Testis (tissue), 5 donors: ENCODE measurements at places on chromosomes 4 and X.

- no peak overlapping the region for H3K27ac ChIP-seq
- no peaks in the 10 kb centered on the region for H3K4me1 ChIP-seq
- H3K36me3 ChIP-seq = no peaks in the 10 kb centered on the region
- H3K4me3 ChIP-seq = no peak overlapping the region
Measured at GRCh38 chr4:82268826-82269193, 105.0 kb downstream of the HNRNPD start.

DNA sequence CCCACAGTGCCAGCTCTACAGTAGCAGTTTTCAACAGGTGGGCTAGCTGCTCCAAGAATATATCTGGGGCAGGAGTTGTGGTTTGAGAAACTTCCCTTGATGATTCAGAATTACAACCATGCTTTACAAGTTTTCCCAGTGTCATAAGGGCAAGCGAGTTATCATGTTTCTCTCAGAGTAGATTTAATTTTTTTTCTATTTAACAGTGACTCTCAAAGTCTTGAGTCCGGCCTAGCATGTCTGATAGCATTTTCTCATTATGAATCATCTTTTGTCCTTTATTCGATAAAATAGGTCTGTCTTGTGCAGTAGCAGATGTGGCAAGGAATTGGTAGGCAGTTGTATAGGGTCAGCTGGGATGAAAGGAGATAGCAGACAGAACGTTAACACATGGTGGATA, 62.2 kb upstream of the SPANXD start:
- H3K36me3 ChIP-seq = no peaks in the 10 kb centered on the region
- H3K4me3 ChIP-seq = no peak overlapping the region
- no peak for DNase-seq

GRCh38 chr4:38898245-38898644, 30.6 kb downstream of the FAM114A1 start:
- no peaks in the 10 kb centered on the region for H3K4me1 ChIP-seq
- H3K4me3 ChIP-seq = no peak overlapping the region
- no peak for DNase-seq

- H3K36me3 ChIP-seq = no peaks in the 10 kb centered on the region
- no peaks in the 10 kb centered on the region for H3K4me1 ChIP-seq
- no peak for DNase-seq
- no peak overlapping the region for H3K4me3 ChIP-seq
- H3K27ac ChIP-seq = no peak overlapping the region
Measured at GRCh38 chrX:110280954-110281353, 36.9 kb downstream of the AMMECR1 start.

GRCh38 chr4:89836031-89836745, 773 bp downstream of the SNCA start:
- no peak for DNase-seq
- no peaks in the 10 kb centered on the region for H3K27me3 ChIP-seq
- H3K27ac ChIP-seq = no peak overlapping the region
- H3K4me3 ChIP-seq = peak overlapping the region; percentile 60
- H3K4me1 ChIP-seq = no peaks in the 10 kb centered on the region

DNA sequence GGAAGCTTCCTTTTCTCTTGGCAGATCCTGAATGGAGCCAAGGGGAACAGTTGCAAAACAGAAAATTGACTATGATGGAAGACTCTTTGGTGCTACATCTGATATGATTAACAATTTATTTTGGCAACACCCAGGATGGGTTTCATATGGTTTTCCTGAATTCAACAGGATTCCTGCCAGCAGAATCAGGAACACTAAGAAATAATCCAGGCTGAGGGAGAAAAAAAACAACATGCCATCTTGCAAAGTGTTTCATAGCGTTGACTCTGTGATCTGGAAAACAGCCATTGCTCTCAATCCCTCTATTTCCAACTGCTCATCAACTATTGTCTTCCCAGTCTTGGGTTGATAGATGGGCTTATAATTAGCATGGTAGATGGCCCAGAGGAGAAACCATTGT, 303.8 kb upstream of the KLF3 start:
- H3K27ac ChIP-seq = no peak overlapping the region
- H3K4me3 ChIP-seq = no peak overlapping the region
- H3K36me3 ChIP-seq = no peaks in the 10 kb centered on the region

GRCh38 chr4:113901994-113902787, 77.3 kb downstream of the ARSJ start:
- H3K4me3 ChIP-seq = no peak overlapping the region
- no peaks in the 10 kb centered on the region for H3K27me3 ChIP-seq
- no peak for DNase-seq
- no peaks in the 10 kb centered on the region for H3K36me3 ChIP-seq

GRCh38 chr4:37973441-37973840, 13.2 kb downstream of the PTTG2 start:
- H3K4me3 ChIP-seq = no peak overlapping the region
- no peak overlapping the region for H3K27ac ChIP-seq
- peaks cover 3% of the 10 kb centered on the region for H3K4me1 ChIP-seq
- DNase-seq = no peak
- no peaks in the 10 kb centered on the region for H3K27me3 ChIP-seq

DNA sequence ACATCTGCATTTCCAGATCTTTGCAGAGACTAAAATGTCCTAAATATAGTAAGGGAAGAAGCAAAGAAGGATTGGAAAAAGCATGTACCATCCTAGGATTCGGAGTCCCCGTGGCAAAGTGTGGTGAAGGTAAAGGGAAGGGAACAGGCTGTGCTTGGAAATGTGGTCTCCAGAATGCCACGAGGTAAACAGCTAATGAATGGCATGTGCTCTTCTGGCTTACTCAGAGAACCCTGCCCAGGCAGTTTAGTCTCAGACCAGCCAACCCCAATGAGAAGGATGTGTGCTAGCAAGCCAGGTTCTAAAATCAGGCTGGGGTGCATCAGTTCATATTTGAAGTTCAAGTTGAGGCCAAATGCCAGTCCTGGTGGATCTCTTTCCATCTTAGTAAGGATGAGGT, 113.1 kb downstream of the RS1 start:
- H3K4me3 ChIP-seq = no peak overlapping the region
- no peaks in the 10 kb centered on the region for H3K4me1 ChIP-seq
- H3K27me3 ChIP-seq = no peaks in the 10 kb centered on the region
- no peaks in the 10 kb centered on the region for H3K36me3 ChIP-seq
- DNase-seq = no peak

- no peaks in the 10 kb centered on the region for H3K27me3 ChIP-seq
- H3K4me1 ChIP-seq = no peaks in the 10 kb centered on the region
- no peaks in the 10 kb centered on the region for H3K36me3 ChIP-seq
- no peak for DNase-seq
- no peak overlapping the region for H3K27ac ChIP-seq
Measured at GRCh38 chrX:155757046-155757759, 123.9 kb upstream of the VAMP7 start.

- no peaks in the 10 kb centered on the region for H3K27me3 ChIP-seq
- H3K36me3 ChIP-seq = no peaks in the 10 kb centered on the region
- DNase-seq = no peak
- H3K4me3 ChIP-seq = no peak overlapping the region
- no peaks in the 10 kb centered on the region for H3K4me1 ChIP-seq
Measured at GRCh38 chr4:4302416-4302815, 12.4 kb downstream of the ZBTB49 start.

DNA sequence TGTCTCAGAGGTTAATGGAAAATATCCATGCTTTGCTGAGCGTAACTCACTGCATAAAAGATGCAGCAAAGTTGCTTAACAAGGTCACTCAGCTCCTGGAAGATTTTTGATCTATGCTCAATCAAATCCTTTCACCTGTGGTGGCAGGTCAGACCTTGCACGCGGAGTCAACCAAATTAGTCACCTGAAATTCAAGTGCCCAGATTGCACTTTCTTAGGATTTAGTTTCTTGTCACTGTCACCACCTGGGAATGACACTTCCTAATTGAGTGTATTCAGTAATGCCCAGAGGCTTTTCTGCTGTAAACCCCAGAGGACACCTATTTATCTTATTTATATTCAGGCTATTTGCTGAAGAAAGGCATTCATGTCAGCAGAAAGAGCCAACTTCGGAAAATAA, 215.8 kb upstream of the SMIM31 start:
- no peak for DNase-seq
- H3K4me3 ChIP-seq = no peak overlapping the region
- no peaks in the 10 kb centered on the region for H3K36me3 ChIP-seq
- H3K27me3 ChIP-seq = no peaks in the 10 kb centered on the region

GRCh38 chr4:13656569-13657405, 29.3 kb upstream of the BOD1L1 start:
- H3K36me3 ChIP-seq = no peaks in the 10 kb centered on the region
- H3K27me3 ChIP-seq = no peaks in the 10 kb centered on the region
- H3K27ac ChIP-seq = no peak overlapping the region
- DNase-seq = peak; percentile 81

DNA sequence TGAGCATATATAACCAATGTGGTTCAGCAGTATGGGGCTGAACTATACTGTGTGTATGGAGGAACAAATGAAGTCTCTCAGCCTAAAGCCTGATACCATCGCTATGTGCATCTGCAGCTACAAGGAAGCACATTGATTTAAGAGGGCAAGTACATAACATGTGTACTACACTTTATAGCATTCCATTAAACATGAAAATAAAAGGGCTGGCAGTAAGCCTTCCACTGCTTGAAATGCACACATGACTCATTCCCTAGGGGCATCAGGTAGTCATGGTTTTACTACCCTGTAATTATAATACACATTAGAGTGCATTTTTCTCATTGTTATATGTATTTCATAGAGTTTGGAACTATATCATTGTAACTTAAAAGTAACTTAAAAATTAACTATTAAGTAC, 51.2 kb downstream of the SMARCA1 start:
- no peak overlapping the region for H3K4me3 ChIP-seq
- H3K27ac ChIP-seq = no peak overlapping the region
- H3K36me3 ChIP-seq = no peaks in the 10 kb centered on the region
- H3K4me1 ChIP-seq = no peaks in the 10 kb centered on the region

DNA sequence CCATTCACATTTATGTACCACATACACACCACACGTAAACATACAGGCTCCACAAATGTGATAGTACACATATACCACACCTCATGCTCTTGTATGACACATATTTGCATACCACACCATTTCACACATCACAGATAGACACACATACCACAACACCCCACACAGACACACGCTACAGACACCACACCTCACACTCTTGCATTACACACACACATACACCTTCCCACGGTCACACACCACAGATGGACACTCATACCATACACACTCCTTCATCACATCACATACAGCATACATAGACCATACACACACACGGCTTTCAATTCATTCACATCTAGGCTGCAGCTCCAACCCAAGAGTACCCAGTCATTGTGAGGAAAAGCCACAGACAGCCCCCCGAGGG, 222.5 kb upstream of the RPL34 start:
- H3K4me1 ChIP-seq = no peaks in the 10 kb centered on the region
- no peaks in the 10 kb centered on the region for H3K27me3 ChIP-seq
- no peaks in the 10 kb centered on the region for H3K36me3 ChIP-seq
- no peak for DNase-seq

DNA sequence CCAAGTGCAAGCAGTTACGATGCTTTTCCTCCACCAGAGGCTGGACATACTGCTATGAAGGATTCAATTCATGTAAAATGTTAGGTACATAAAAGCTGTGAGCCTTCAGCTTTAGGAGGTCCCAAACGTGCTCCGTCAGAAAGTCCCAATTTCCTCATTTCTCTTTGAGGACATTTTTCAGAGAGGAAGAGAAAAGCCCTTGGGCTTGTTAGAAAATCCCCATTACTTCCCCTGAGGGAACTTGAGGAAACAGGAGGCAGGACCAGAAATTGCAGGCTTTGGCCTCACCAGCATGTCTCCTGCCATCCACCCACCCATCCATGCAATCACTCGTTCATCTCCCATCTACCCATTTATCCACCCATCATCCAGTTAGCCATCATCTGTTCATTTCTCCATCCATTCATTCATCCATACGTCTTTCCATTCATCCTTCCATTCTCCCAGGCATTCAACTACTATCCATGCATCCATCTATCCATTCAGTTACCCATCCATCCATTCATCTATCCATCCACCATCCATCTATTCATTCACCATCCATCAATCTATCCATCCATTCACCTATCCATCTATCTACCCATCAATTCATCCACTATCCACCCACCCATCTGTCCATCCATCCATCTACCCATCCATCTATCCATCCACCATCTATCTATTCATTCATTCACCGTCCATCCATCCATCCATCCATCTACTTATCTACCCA, 223.5 kb downstream of the AFAP1 start:
- H3K27me3 ChIP-seq = no peaks in the 10 kb centered on the region
- no peaks in the 10 kb centered on the region for H3K4me1 ChIP-seq
- no peak overlapping the region for H3K4me3 ChIP-seq
- DNase-seq = no peak
- no peaks in the 10 kb centered on the region for H3K36me3 ChIP-seq

GRCh38 chr4:56976837-56977320, 527 bp downstream of the NOA1 start:
- DNase-seq = peak; percentile 55
- no peaks in the 10 kb centered on the region for H3K27me3 ChIP-seq
- no peaks in the 10 kb centered on the region for H3K36me3 ChIP-seq
- H3K4me1 ChIP-seq = peaks cover 16% of the 10 kb centered on the region
- peak overlapping the region; percentile 93 for H3K27ac ChIP-seq

GRCh38 chrX:45823536-45823935, 622.9 kb upstream of the DIPK2B start:
- H3K4me1 ChIP-seq = no peaks in the 10 kb centered on the region
- no peaks in the 10 kb centered on the region for H3K36me3 ChIP-seq
- no peak overlapping the region for H3K27ac ChIP-seq

- H3K4me1 ChIP-seq = no peaks in the 10 kb centered on the region
- no peak for DNase-seq
- H3K36me3 ChIP-seq = no peaks in the 10 kb centered on the region
- H3K4me3 ChIP-seq = no peak overlapping the region
- H3K27me3 ChIP-seq = no peaks in the 10 kb centered on the region
- H3K27ac ChIP-seq = no peak overlapping the region
Measured at GRCh38 chrX:8048466-8048865, 121.3 kb upstream of the PNPLA4 start.

DNA sequence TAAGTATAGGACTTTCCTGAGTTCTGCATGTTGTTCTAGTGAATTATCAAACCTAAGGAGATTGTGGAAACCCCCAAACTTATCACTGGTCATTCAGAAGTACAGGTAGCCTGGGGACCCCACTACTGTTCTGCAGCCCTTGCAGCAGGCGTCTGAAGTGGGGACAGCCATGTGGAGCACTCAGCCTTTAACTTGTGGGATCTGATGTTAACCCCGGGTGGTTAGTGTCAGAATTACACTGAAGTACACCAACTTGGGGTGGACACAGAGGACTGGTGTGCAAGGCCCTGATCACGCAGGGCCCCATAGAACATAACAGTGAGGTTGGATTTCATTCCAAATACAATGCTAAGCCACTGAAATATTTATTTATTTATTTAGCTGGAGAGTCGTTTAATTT, 103.7 kb downstream of the SCD5 start:
- no peaks in the 10 kb centered on the region for H3K27me3 ChIP-seq
- H3K27ac ChIP-seq = no peak overlapping the region
- H3K4me3 ChIP-seq = no peak overlapping the region
- no peaks in the 10 kb centered on the region for H3K36me3 ChIP-seq
- peaks cover 24% of the 10 kb centered on the region for H3K4me1 ChIP-seq
